Neural crest cell (in vitro differentiated cells): ENCODE measurements at places on chromosomes 5 and 9.
A peak's percentile ranks its signal among the peaks of the same experiment; 100 is the strongest.

DNA sequence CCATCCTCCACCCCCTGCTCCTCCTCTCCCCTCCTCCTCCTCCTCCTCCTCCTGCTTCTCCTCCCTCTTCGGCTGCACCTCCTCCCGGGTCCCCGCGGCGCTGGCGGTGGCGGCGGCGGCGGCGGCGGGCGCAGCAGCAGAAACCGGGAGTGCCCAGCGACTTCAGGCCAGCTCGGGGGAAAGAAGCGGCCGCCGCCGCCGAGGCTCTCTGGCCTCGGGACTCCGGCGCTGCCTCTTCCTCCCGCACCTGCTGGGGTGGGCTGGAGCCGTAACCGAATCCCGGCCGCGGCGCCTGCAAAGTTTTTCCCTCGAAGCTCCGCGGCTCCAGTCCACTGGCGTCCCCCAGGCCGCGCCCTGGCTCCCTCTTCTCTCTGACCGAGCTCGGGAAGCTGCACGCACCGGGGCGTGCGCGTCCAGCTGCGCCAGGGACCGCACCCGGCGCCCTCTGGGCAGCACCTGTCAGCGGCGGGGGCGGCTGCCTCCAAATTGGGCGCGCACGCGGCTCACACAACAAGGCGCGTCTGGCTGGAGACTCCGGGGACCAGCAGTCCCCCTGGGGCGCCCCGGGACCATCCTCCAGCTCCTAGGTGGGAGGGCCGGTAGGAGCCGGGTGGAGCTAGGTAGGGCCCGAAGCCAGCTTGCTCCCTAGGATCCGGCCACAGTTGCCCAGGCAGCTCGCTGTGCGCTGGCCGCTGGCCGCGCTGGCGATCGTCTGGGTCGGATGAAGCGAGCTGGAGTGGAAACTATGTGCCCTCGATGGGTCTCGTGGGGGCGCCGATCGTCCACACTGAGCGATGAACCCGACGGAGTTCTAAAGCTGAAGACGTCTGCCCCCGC lies at the start of gene MCTP1:
Gene MCTP1, minus strand, starts transcription at position 523 of the 837 bp plus-strand sequence.
- DNase-seq = peak; percentile 44

DNA sequence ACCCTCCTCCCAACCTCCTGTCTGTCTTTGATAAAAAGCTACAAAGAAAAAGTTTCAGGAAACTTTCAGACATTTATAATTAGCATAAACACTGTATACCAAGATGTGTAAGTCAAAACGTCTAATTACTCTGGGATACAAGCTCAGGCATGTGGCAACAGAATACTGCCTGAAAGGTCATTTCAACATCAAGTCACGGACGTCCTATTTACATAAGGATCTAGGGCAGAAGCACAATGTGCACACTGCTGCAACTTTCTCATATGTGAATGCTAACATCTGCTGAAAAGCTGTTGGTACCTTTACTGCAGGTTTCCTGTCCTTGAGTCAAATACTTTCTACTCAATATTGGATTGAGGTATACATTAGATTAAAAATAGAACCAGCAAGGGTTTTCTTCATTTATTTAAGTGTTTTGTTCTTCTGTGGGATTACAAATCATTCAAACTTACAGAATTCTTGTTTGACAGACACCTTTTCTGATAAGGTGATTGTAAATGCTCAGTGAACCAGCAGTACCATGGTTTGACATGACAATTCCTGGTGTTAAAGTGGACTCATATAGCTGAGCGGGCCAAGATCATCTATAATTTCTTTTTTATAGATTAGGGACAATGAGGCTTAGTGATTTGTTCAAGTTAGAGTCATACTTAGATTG lies 36.8 kb downstream of the ELL2 start:
- DNase-seq = no peak

DNA sequence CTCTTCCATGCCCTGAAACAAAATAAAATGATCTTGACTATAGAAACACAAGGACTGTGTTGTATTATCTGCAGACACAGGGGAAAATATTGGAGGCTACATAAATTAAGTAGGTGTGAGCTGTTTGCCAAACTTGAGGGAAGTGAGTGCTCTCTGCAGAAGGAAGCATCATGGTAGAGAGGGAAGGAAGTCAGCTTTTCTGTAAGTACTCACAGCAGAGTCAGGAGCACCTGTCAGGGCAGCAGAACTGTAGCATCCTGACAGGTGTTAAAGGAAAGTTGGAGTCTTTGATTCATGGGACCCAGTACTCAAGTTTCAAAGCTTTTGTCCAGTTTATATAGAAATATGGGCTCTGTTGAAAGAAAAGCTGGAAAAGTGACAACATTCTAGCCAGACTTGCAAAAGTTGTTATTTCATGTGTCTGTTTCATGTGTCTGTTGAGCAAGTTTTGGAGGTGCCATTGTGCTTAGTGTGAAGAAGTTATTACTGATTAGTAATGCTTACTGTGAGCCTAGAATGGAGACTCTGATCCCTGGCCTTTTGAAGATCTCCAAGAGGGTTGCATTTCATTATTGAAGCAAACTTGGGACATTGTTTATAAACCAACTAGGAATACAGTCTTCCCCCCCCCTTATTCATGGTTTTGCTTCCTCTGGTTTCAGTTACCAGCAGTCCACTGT lies 194.7 kb downstream of the SPATA31D1 start:
- DNase-seq = no peak

GRCh38 chr5:58670582-58670981 lies 87.7 kb downstream of the RAB3C start:
- DNase-seq = no peak

DNA sequence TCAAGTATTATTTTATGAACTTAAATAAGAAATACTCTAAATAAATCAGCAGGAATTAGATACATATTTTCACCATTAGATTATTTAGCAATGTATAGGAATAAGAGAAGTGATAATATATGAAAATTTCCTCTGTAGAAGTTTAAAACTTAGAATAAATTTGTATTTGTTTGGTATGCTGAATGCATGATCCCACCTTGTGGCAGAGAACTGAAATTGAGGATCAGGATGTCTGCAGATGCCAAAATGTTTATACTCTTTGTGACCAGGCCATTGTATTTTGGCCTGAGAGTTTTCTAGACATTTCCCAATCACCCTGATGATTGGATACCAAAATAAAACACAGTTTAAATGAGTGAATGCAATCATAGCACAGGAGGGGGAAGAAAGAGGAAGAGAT lies 6.3 kb downstream of the TYRP1 start:
- DNase-seq = no peak

DNA sequence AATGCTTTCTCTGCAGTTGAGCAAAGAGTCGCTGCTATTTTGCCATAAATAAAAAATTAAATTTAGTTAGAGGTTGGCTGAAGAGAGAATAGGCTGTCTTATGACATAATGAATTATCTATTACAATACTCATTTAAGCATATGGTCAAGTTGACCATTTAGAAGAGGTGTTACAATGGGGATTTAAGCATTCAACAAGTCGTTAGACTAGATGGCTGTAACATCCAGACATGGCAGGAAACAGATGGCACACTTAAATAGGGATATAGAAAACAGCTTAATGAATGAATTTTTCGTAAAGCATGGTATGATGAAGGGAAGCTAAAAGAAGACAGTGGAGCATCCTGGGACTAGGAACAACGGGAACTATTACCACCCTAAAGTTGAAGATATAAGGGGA lies 160.3 kb upstream of the PTPRD start:
- no peak for DNase-seq

GRCh38 chr5:147140558-147140957 lies 94.3 kb upstream of the STK32A start:
- no peak for DNase-seq

DNA sequence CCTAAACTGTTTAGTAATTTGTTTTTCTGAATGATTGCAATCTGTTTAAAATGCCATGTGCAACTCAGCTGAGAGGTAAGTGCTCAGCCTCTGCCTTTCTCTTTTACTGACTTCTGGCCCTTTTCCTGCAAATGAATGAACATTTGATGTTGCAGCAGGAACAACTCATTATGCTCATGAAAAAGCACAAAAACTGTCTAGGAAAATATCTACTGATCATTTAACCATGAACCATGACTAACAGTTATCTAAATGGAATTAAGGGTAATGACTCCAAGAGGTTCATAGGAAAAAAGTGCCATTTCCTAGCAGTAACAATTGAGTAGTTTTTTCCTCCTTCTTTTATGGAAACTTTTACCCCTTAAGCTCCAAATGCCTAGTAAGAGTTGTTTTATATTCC lies 70.6 kb upstream of the ANKH start:
- DNase-seq = no peak

GRCh38 chr5:180376511-180376910 lies 23.4 kb upstream of the GFPT2 start:
- DNase-seq = no peak

DNA sequence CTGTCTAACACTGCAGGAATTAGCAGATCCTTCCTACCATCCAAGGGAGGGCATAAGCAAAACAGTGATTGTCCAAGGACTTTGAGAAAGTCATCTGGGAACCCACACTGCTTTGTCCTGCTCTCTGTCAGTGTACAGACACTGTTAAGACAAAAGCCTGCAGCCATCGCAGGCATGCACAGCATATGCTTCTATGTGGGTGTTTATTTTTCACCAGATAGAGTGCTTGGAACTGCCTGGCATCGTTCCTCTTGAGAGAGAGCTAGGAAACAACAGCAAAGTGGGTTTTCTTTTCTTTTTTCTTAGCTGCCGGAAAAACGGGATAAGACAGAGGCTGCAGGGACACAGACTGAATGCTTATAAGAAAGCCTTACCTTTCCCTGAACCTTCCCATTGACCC lies 212.3 kb downstream of the ICE1 start:
- DNase-seq = no peak

- DNase-seq = no peak
Measured at GRCh38 chr9:80028501-80028900, 456.7 kb downstream of the TLE4 start.

DNA sequence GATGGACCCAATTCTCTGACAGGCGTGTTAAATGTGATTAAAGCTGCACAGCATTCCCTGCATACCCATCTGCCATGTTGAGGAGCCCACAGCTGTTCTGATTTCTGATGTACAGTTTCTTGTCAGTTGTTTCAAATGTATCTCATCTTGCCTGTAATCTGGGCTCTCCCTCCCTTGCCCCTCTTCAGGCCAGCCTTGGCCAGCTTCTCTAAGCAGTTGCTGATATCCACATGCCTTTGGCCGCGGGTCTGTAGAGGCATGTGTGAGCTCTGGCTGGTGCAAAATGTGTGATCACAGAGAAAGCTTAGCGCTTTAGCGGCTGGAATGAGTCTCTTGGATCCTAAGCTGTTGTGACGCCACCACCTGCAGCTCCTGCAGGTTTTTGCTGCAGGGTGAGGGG lies 332.0 kb downstream of the MLLT3 start:
- DNase-seq = no peak

GRCh38 chr9:133887540-133888047 lies 104.5 kb downstream of the VAV2 start:
- DNase-seq = no peak

DNA sequence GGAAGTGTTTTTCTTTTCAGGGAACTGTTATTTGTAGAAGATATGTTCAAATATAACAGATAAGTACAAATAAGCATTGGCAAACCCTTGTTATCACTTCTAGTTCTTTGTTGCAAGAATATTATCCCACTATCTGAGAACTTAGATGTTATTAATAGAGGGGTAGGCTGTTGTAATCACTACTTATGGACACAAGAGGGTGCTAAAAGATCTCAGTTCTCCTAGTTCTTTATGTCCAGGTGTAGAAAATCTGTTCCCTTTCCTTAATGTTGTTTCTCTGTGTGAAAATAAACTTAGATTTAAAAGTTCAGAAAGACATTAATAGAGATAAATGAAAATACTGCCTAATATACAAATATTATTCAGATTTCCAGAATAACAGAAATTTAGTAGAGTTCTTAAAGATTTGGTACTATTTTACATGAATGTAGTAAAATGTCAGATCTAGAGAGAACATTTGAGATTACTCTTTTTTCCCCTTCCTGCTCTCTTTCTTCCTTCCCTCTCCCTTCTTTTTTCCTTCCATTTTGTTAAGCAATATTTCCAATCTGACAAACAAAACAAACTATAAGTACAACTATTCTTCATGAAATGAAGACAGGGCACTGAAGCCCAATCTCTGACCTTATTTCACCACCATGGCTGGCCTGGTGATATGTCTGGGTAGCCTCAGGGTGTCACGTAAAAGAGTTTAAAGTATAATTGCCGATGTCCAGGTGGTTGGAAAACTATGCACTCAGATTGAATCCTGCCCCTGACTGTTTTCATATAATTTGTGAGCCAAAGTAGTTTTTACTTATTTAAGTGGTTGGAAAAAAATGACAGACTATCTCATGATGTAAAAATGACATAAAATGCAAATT lies 43.6 kb upstream of the C5orf46 start:
- no peak for DNase-seq

DNA sequence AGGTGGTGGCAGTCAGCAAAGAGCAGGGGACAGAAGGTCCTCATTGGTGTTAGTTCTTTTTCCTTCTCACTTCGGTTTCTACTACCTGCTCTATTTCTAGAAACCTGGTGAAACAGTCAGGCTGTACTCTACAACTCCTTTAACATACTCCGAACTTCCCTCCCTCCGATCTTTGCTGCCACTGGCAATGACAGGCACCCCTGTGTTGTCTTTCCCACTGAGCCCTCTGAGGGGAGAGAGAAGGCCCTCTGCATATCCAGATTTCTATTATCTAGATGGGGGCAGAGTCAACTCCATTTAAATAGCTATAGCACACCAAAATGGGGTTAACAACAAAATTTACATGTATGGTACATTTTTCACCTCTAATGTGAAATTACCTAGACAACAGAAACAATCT lies 123.7 kb downstream of the CDK5RAP2 start:
- DNase-seq = no peak

DNA sequence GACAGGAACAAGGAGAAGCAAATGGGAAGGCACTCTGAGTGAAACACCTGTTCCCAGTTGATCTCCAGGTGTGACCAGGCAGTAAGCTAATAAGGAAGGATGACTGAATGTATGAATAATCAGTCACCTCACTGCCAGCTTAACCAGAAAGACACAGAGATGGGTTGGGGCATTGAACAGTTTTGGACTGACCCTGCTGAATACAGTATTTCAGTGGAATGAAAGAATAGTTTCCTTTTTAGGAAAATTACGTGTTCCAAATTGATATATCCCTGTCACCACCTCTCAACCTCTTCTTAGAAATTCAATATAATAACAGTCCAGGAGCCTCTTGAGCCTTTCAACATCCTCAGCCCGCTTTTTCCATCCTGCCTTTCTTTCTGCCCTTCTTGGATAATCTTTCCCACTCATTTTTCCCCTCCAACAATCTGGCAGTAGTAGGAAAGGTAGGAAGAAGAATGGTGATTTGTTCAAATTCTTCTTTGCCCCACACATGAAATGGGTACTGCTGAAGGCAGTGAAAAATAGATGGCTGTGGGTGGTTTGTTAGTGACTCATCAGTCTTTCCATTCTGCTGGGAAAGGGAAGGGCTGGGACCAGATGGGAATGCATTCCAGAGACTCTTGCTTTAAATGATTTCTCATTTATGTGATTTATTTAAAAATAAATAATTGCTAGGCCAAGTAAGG lies 117.9 kb downstream of the ZSWIM6 start:
- DNase-seq = no peak

DNA sequence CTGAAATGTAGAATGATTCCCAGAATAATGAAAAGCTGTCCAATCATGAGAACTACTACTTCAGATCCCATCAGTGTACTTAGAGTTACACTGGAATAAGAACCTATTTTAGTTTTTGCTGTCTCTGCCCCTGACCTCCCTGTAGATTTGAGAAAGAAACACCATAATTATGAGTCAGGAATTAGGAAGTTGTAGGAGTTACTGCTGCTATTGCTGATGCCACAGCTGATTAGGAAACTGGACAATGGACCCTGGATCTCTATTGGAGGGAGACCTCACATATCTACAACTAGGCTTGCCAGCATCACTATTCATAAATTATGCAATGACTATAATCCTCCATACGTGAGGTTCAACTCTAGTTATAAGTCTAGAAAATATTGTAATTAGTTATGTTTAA lies 48.8 kb upstream of the EDIL3 start:
- DNase-seq = no peak
